Right forelimb (tissue), 1 donor: ENCODE measurements at places on chromosomes 7 and 10.
A peak's percentile ranks its signal among the peaks of the same experiment; 100 is the strongest.

DNA sequence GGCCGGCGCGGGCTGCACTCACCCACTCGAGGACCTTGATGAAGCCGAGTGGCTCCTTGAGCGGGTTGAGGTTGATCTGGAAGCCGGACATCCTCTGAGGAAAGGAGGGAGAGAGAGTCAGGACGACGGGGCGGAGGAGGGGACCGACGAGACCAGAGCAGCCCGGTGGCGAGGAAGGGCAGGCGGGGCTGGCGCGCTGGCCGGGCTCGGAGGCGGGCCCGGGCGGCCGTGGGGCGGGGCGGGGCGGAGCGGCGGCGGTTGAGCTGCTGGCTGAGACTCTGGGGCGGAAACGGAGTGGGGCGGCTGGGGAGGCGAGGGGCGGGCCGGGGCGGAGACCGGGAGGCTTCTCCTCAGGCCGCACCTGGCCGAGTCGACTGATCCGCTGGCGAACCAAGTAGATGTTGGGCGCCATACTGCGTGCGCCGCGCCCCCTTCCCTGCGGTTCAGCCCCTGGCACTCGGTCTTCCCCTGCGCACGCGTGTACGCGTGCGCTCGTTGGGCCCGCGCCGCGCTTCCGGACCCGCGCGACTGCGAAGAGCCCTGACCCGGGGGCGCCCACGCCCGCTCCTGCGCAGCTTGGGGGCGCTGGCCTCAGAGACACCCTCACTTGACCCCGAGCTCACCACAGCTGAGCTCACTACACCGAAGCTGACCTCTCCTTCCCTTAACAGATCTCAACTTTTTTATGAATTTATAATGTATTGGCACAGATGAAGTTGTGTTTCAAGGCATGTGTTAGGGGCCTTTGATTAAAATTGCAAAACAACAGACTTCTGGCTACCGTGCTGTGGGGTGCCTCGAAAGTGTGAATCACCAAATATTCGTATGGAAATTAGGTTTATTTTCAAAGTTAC, at the start of gene SYPL1:
SYPL1 (minus strand) TSS at position 195 of the 854 bp plus-strand sequence; CDS start at position 91, 104 bp downstream.
- peak; percentile 96 for DNase-seq

- no peak for DNase-seq
Measured at GRCh38 chr10:132448248-132448731, 51.3 kb downstream of the PWWP2B start.

GRCh38 chr7:21916176-21916575, 29.5 kb downstream of the CDCA7L start:
- DNase-seq: no peak

DNA sequence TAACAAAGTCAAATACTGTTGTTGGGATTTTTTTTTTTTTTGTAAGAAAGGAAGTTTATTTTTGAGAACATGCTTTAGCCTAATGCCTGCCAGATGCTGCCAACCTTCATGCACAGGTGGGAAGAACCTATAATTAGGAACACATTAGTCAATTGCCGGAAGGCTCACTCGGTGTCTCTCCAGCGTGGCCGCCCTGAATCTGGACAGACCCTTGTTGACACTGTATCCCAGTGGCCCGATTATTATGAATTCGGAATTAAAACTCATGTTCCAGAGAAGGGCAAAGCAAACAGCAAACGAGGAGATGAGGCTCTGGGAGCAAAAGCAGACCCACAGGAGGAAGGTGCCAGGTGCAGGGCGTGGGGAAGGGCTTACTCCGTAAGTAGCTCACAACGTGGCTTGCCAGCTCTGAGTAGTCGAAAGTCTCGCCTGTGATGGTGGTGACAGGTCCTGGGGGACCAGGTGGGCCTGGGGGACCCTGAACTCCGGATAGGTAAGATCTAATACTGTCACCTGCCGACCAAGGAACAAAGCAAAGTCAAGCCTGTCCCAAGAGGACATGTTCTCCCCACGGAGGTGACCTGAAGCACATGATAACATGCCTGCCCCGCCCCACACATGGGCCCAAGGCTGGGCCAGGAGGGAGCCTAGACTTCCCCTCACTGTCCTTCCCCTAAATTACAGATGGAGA, 48.3 kb downstream of the COL17A1 start:
- no peak for DNase-seq

GRCh38 chr7:129886167-129886817, 66.5 kb downstream of the UBE2H start:
- no peak for DNase-seq

DNA sequence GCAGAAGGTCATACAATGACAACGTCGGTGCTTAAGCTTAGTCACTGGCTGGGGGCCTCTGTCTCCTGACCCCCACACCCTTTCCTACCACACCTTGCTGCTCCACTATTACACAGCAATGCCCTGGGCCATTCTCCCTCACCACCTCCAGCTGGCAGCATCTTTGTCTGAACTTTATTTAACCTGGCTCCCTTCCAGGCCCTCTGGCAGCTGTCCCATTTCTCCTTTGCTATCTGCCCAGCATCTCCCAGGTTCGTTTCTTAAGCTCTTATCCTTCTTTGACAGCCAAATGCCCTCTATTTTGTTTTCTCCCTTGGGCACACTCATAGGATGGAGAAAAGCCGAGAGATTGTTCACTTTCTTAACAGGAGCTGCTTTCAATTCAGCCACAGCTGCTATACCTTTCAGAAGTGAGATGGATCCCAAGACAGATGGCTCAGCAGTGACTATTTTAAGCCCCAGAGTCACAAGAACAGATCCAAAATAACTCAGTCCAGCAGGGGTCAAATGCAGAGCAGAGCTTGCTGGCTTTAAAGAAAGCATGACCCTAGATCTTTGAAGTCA, 1277.1 kb upstream of the AUTS2 start:
- DNase-seq: peak; percentile 50

DNA sequence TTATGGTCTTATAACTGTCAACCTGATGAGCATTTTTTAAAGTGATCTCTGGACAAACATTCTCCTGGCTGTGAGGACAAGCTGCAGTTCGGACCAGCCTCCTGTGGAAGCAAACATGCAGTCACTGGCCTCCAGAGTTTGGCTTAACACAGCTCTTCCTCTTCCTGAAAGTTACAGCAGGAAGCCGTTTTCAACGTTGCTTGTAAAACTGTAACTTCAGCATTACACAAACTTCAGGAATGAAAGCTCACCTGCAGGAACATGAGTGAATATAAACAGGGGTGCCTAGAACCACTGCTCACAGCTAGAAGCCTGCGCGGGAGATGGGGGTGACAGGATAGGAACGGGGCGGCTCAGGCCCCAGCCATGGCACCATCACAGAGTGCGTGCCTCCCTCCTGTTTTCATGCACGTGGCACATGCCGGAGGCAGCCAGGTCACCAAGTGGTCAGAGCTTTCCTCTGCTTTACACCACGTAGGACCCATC, 292.9 kb upstream of the PITRM1 start:
- DNase-seq: no peak

GRCh38 chr7:128019288-128019687, 11.9 kb downstream of the LRRC4 start:
- no peak for DNase-seq

- no peak for DNase-seq
Measured at GRCh38 chr10:60388709-60389301, 870 bp downstream of the ANK3 start.

GRCh38 chr7:101146-102046, 91.0 kb upstream of the FAM20C start:
- DNase-seq: no peak

GRCh38 chr7:107779647-107780099, 23.4 kb downstream of the SLC26A3 start:
- no peak for DNase-seq

DNA sequence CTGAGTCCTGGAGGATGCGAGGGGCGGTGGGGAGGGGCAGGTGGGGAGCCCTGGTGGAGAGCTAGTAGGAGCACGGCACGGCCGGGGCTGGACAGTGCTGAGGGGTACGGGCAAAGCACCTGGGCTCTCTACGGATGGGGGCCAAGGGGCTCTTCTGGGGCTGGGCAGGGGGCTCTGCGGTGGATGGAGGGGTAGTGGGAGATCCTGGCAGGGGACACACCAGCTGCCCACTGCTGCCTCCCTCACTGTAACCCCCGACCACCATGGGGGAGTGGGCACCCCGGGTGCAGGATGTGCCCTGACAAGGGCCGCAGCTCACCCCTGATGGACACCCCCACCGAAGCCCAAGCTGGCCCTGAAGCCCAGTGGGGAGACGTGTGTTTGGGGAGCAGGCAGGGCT, 203.3 kb downstream of the ELFN1 start:
- no peak for DNase-seq

DNA sequence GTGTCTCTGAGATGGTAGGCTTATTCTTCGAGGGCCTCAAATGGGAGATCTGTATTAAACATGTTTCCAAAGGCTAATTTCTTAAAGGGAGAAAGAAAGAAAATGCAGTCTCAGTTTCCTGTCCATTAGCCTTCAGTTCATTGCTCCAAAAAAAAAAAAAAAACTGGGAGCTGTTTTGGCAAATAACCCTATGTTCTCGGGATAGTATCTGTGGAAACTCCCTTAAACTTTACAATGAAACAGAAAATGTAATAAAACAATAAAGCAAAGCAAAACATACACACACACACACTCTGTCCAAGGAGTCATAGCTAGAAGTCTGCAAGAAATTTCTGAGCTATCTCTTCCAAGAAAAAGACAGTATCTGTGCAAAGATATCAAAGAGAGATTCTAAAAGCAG, 172.5 kb upstream of the CELF2 start:
- no peak for DNase-seq

- DNase-seq: no peak
Measured at GRCh38 chr7:150569245-150569955, 2.2 kb downstream of the GIMAP4 start.

- DNase-seq: no peak
Measured at GRCh38 chr10:68628576-68629127, 68.5 kb downstream of the TET1 start.

DNA sequence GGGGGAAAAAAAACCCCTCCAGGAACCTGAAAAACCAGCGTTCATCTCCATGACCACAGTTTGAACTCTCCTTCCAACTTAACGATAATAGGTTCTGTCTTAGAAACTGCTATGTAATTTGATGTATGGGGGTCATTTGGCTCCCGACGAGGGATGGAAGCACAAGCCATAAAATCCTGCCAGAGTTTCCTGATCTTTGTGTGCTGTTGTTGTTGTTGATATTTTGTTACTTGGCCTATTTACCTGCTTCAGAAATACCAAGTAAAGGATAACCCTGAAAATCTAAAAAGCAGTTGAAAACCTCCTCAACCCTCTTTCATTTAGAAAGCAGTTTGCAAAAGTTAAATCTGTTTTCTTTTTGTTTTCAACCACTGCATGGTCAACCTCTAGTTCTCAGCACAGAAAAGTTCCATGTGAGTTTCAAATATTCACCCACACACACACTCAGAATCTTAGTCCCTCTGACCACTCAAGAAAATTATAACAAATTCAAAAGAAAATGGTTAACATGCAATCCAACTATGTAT, 9.3 kb upstream of the HOXA2 start:
- DNase-seq: no peak

GRCh38 chr7:7177044-7177517, 5.3 kb upstream of the C1GALT1 start:
- no peak for DNase-seq

DNA sequence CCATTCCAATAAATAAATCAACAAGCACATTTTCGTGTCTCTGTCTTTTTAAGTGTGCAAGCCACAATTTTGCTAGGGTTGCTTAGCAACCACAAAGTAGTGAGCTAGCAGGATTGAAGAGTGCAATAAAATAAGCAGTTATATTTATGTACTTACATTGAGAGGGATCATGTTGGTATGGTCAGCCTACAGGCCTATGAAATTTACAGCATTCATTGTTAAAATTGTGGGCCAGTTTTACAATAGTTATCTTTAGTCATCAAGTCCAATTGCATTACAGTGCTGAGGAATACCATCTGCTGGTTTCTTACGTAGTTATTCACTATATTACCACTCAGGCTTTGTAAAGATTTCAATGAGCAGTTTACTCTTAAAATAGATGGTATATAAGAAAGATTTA, 192.5 kb upstream of the POT1 start:
- no peak for DNase-seq

GRCh38 chr7:25196132-25196896, 32.0 kb downstream of the NPVF start:
- no peak for DNase-seq

DNA sequence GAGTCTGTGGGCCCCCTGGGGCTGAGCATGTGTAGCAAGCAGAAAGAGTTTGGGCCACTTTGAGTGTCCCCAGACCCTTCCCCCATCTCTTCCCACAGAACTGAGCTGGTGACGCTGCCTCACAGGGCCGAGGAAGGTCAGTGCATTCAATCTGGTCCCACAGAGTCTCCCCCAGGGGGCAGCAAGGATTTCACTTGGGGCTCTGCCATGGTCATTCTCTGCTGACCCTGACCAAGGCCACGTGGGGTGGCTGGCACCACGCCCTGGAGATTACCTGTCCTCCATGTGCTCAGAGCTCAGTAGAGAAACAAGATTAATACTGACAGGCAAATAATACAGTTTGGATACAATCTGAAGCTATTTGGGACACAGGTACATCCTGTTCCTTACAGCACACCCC, 30.2 kb downstream of the ADRA2A start:
- no peak for DNase-seq

GRCh38 chr7:73742338-73742752, 3.7 kb upstream of the ABHD11 start:
- no peak for DNase-seq

GRCh38 chr7:110446658-110447057, 644.3 kb upstream of the LRRN3 start:
- DNase-seq: no peak

- no peak for DNase-seq
Measured at GRCh38 chr7:137298464-137298794, 45.1 kb downstream of the PTN start.

- DNase-seq: no peak
Measured at GRCh38 chr10:90890347-90890746, 18.6 kb downstream of the RPP30 start.

- no peak for DNase-seq
Measured at GRCh38 chr10:5930272-5930671, 40.2 kb downstream of the FBH1 start.

DNA sequence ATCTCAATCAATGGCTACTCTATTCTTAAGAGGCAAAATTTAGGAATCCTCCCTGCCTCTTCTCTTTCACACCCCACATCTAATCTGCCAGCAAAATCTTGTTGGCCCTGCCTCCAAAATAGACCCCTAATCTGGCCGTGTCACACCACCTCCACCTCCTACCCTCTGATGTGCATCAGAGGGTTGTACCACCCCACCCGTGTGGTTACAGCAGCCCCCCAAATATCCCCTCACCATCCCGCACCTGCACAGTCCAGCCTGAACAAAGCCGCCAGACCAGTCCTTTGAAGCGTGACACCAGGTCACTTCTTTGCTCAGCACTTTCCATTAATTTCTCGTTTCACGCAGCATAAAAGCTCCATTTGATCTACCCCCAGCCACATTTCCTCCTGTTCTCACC, 776 bp upstream of the XPNPEP1 start:
- no peak for DNase-seq
